K562 (cell line): ENCODE measurements at places on chromosomes 7 and 10. TPM values are rescaled to one million over a fixed set of nuclear protein-coding genes. Genes with fewer than 3 reads are reported as not detected.
A peak's percentile ranks its signal among the peaks of the same experiment; 100 is the strongest.

TRIM24 gene
- polyA plus RNA-seq: 40.2 and 41.7 TPM in 2 replicates

GTF2IRD2 gene
- 7.0 and 8.1 TPM in 2 replicates for polyA plus RNA-seq

BTRC gene
- 3.9 and 4.9 TPM in 2 replicates for polyA plus RNA-seq

PDZD7 gene
- polyA plus RNA-seq: 0.04 and 0.07 TPM in 2 replicates

CTNNA3 gene
- polyA plus RNA-seq: not detected in 2 replicates

GSTK1 gene
- 381 and 422 TPM in 2 replicates for polyA plus RNA-seq

NUTM2E gene
- polyA plus RNA-seq: 0.08 TPM in 1 of 2 replicates, not detected in the other

KCNMA1 gene
- polyA plus RNA-seq: not detected in 2 replicates

DNA sequence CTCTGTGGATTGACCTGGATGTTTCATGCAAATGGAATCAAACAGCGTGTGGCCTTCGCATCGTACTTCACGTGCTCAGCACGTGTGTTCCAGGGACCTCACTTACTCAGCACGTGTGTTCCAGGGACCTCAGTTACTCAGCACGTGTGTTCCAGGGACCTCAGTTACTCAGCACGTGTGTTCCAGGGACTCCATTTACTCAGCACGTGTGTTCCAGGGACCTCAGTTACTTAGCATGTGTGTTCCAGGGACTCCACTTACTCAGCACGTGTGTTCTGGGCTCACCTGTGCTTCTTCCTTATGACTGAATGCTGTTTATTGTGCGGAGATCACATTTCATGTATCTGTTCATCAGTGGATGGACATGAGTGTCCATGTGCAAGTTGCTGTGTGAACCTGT is 22.0 kb downstream of the INPP5A start:
- DNase-seq: no peak

- no peak for DNase-seq
Observed at GRCh38 chr7:103594186-103594585, 148.2 kb upstream of the SLC26A5 start.

DNA sequence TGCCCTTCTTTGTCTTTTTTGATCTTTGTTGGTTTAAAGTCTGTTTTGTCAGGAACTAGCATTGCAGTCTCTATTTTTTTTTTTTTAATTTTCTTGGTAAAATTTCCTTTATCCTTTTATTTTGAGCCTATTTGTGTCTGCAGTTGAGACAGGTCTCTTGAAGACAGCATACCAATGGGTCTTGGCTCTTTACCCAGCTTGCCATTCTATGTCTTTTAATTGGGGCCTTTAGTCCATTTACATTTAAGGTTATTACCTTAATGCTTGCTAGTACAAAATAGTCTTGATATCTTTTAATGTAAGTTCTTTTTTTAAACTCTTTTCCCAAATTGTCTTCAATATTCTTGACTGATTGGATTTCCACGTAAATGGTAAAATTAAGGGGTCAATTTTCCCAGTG is 398.3 kb upstream of the CHRM2 start:
- DNase-seq: no peak

GRCh38 chr7:98993024-98993897 is 114.9 kb downstream of the TRRAP start:
- DNase-seq: peak; percentile 37

DNA sequence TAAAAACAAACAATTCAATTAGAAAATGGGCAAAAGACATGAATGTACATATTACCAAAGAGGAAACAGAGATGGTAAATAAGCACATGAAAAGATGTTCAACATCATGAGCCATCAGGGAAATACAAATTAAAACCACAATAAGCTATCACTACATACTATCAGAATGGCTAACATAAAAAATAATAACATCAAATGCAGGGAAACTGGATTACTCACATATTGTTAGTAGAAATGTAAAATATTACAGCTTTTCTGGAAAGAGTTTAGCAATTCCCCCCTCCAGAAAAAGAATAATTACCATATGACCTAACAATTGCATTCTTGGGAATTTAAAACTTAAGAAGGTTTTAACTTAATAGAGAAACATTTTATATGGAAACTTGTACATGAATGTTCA is 232.9 kb upstream of the MTPN start:
- no peak for DNase-seq

DNA sequence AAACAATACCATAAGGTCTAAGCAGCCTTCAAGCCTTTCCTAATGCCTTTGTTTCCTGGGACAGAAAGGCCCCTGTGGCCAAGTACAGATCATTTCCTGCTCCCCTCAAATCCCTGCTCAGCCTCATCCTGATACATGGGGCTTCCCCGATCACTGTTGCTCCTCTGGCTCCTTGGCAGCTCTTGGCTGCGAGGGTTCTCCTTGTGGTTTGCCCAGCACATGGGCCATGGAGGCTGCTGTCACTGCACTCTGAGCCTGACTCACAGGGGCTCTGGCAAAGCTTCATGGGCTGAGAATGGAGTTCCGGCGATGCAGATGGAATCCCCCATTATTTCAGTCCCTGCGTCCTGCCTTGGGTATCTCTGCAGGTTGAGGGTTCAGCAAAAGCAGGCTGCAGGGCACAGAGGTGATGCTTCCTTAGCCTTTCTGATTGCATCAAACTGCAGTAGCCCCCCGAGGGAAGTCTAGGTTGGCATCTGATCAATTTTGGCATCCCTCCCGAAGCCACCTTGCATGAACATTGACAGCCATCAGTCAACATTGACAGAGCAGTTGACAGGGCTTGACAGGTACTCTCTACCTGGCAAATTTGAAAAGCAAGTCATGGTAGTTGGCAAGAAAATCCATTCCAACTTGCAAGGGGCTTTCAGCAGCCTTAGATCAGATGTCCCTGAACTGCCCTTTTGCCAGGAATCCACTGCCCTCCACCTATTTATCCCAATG is 168.6 kb downstream of the GFRA1 start:
- no peak for DNase-seq

DNA sequence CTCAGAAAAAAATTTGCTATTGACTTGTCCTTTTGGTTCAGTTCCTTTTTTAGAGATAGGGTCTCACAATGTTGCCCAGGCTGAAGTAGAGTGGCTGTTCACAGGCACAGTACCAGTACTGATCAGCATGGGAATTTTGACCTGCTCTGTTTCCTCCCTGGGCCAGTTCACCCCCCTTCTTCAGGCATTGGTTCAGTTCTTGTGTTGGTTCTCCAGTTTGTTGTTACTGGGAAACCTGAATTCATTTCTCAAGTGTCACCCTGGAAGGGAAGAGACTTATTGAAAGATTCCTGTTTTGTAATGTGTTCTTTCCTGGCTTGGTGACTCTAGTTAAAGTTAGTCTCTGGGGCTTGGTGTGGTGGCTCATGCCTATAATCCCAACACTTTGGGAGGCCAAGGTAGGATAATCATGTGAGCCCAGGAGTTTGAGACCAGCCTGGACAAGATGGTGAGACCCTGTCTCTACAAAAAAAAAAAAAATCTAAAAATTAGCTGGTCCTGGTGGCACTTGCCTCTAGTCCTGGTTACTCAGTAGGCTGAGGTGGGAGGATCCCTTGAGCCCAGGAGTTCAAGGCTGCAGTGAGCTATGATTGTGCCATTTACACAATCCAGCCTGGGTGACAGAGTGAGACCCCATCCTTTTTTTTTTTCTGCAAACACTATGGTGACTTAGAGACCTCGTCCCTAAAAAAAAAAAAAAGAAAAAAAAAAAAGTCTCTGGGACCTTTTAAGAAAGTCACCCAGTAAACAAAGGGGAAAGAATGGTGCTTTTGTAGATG is 52.7 kb downstream of the CNNM2 start:
- DNase-seq: no peak

GRCh38 chr7:124840435-124840834 is 74.8 kb upstream of the GPR37 start:
- no peak for DNase-seq

- no peak for DNase-seq
Observed at GRCh38 chr7:410395-410910, 109.2 kb downstream of the PDGFA start.
